ENCODE measurements at places on chromosomes 4 and X.

GRCh38 chr4:173494013-173494970 is 35.7 kb downstream of the HAND2 start:
- peak; percentile 83 for DNase-seq

- no peak for DNase-seq
Measured at GRCh38 chrX:1928805-1929204, 313.9 kb downstream of the ASMT start.

DNA sequence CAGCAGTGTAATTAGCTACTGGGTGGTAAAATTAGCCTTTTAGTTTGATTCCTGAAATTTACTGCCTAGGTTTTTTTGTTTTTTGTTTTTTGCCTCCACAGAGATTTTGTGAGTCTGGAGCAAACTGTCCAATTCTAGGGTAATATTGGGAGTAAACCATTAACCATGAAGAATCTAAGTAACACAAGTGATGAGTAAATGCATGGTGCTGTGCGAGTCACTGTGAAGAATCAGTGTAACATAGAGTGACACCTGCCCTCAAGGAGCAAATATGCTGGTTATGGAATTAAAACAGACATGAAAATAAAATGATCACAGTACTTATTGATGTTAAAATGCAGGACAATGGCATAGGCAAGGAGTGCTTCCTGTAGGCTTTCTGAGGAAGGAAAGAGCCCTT is 60.1 kb downstream of the LRP2BP start:
- no peak for DNase-seq

DNA sequence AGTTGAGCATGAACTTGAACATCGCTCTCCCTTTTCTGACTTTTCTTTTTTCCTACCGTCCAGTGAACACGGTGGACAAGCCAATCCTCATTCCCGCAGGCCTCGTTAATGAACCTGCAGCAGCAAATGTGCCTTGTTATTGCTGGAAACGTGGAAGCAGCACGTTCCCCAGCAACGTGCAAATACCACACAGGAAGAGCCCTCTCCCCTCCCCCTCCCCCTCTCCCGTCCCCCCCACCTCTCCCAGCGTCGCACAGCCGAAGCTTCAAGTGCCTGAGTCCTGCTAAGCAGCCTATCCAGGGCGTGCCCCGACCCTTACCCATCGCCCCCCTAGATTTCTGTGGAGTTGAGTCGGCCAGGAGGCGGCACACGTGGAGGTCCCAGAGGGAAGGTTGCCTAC is 219.9 kb downstream of the BCOR start:
- no peak for DNase-seq

- DNase-seq: peak; percentile 34
Measured at GRCh38 chr4:74189331-74190043, 31.6 kb downstream of the MTHFD2L start.

DNA sequence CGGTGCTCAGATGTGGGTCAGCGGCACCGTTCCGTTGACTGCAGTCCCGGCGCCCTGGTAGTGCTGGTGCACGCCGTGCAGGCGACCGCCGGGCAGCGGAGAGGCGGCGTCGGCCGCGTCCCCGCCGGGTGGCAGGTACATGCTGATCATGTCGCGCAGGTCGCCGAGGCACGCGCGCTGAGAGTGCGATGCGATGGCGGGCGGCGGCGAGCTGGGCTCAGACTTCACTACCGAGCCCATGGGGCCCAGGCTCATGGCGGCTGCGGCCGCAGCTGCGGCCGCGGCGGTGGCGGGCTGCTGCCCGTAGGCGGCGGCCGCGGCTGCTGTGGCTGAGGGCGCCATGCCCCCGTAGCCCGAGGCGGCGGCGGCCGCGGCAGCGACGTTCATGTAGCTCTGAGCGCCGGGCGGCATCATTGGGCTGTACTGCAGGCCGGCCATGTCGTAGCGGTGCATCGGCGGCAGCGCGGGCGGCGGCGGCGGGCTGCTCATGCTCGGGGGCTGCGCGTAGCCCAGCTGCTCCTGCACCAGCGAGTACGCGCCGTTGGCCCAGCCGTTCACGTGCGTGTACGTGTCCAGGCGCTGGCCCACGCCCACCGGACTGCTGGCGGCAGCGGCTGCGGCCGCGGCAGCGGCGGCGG is 1.0 kb downstream of the SOX3 start:
- DNase-seq: peak; percentile 17

Measured in GM20000 (cell line).